ENCODE measurements at places on chromosomes 3 and 15.

DNA sequence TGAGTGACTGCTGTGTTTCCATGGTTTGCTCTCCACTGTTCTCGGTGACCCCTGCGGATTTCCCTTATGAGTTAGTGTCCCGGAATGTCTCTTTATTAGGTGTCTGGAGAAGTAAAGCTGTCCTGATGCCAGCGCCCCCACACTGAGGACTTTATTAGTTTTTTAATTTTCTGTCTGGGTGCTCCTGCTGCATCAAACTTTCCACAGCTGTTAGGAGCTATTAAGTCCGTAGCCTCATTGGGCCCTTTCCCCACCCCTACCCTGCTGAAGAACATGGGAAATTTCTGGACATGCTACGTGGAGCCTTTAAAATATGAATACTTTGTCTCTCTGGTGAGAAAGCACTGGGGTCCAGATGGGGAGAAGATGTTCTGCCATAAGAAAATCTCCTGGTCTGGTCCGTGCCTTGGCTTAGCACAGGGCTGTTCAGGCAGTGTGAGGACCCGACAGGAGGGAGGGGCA lies 161.7 kb upstream of the HES1 start:
- DNase-seq = no peak

DNA sequence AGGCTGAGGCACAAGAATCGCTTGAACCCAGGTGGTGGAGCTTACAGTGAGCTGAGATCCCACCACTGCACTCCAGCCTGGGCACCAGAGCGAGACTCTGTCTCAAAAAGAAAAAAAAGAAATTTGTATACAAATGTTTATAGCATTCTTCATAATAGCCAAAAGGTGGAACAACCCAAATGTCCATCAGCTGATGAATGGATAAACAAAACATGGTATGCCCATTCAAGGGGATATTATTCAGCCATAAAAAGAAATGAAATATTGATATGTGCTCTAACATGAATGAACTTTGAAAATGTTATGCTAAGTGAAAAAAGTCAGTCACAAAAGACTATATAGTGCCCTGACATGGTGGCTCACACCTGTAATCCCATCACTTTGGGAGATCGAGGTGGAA lies 11.4 kb downstream of the LHFPL4 start:
- no peak for DNase-seq

DNA sequence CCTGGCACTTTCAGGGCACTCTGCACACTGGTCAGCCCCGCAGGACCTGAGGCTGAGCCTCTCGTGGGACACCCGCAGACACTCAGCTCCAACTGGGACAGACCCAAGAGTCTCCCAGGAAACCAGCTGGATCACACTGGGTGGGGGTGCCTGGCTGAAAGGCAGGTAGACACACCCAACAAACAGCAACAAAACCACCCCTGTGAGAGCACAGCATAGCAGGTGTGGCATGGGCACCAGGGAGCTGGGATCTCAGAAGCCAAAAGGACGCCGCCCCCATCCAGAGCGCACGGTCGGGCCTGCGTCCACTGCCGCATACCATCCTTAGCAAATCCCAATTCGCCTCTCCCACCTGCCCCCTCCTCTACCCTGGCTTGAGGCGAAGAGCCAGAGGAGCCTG lies 154.2 kb upstream of the LINGO1 start:
- no peak for DNase-seq

DNA sequence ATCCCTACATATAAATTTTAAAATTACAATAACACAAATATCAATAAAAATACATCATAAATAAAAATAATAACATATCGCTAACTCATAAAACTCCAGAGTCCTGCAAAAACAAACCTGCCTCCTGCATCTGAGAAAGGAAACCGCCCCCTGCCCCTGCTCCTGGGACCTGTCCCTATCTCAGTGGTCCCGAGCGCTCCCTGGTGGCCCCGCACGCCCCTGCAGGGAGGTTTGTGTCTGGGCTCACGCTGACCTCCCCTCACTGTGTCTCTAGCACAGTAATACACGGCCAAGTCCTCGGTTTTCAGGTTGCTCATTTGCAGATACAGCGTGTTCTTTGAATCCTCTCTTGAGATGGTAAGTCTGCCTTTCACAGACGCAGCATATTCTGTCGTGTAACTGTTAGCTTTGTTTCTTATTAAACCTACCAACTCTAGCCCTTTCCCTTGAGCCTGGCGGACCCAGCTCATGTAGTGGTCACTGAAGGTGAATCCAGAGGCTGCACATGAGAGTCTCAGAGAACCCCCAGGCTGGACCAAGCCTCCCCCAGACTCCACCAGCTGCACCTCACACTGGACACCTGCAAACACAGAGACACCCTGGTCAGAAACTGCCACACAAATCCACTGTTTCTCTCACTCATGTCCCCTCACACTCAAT lies 554.1 kb downstream of the GOLGA6L6 start:
- no peak for DNase-seq

DNA sequence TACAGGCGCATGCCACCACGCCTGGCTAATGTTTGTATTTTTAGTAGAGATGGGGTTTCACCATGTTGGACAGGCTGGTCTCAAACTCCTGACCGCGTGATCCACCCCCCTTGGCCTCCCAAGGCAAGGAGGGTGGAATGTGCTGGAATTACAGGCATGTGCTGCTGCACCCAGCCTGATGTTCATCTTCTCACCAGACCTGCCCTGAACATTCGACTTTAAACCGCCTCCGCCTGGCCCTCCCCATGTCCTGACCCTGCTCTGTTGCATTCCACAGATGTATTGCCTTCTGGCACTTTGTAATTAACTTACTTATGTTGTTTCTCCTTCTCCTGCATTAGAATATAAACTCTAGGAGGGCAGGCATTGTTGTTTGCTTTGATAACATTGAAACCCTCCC lies 102.1 kb downstream of the LINGO1 start:
- DNase-seq = no peak

- no peak for DNase-seq
Observed at GRCh38 chr3:126550488-126551051, 8.2 kb downstream of the C3orf22 start.

GRCh38 chr15:70120958-70121623 lies 23.4 kb upstream of the TLE3 start:
- DNase-seq = no peak

DNA sequence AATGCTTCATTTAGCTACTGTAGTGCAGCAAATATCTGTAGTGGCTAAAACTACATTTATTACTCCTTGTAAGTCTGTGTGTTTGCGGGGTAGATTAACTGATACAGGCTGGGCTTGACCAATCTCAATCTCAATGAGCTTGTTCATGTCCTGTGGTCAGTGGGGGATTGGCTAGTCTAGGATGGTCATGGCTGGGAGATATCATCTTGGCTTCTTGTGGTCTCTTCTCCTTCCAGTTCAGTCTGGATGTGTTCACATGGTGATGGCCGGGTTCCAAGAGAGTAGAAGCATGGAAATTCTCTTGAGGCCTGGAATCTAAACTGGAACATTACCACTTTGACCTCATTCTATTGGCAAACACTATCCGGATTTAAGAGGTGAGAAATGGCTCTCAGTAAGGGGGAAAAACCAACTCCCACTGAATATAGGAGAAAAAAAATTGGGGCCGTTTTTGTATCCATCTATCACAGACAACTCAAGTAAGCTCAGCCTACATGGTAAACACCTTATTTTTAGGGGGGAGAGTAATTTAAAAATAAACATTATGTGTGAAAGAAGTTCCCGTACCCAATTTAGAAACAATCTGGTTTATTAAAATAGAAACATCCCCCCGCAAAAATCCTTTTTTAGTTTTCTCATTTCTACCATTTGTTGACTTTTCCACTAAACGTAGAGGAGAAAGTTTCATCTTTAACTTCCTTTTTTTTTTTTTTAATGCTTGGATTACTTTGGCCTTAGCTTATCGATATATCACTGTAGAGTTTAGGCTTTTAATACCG lies 284.9 kb upstream of the TBC1D5 start:
- DNase-seq = no peak

DNA sequence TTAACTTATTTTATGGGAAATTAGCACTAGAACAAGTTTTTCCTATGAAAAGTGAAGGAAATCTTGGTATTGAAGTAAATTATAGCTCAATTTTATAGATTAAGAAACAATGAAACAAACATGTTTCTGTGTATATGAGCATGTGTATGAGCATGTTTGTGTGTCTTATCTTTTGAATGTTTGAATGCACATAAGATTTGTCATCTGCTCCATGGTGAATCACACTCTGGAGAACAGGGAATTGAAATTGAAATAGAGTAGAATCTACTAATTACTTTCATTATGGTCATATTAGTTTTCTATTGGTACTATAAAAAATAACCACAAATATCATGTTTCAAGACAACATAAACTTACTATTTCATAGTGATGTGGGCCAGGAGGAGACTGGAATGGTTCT lies 646.6 kb downstream of the OTOL1 start:
- no peak for DNase-seq

GRCh38 chr15:43648649-43649429 lies at the start of gene CATSPER2:
TSS of gene CATSPER2 (minus strand) at chr15:43648844. CDS start at chr15:43648061, 783 bp downstream.
- no peak for DNase-seq

- DNase-seq = no peak
Observed at GRCh38 chr3:183265834-183266417, 12.9 kb downstream of the B3GNT5 start.

- DNase-seq = no peak
Observed at GRCh38 chr3:186668426-186668825, 2.6 kb downstream of the HRG start.

DNA sequence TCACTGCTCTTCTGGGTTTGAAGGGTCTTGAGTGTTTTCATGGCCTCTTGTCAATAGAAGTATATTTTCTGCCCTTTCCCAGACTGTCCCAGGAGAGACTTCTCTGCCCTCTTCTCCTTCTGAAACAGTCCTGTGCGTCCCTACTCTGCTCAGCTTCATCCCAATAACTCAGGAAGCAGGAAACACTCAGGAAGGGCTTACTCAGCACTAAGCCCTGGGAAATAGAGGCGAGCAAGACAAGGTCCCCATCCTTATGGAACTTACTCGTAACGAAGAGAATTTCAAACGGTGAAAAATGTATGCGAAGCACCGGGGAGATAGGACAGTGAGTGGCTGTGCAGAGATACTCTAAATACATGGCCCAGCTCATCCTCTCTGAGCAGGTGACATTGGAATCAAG lies 52.8 kb upstream of the TFRC start:
- DNase-seq = no peak

DNA sequence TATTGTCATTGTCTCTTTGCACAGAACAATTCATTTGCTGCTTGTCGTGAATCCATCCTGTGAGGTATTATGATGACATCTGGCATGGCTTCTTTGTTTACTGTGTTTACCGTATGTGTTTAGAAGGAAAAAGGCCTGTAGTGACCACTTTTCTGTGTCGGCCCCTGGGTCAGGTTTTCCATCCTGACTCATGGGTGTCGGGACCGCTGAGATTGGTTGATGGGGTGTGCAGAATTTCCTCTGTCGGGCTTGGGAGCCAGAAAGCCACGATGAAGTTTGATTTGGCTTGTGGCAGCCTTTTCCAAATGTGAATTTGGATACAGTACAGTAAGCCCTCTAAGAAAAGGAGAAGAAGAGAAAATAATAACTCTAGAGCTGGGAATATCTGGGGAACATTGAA lies 113.5 kb downstream of the FNDC3B start:
- no peak for DNase-seq

GRCh38 chr3:69646287-69647067 lies 92.8 kb upstream of the MITF start:
- DNase-seq = no peak

DNA sequence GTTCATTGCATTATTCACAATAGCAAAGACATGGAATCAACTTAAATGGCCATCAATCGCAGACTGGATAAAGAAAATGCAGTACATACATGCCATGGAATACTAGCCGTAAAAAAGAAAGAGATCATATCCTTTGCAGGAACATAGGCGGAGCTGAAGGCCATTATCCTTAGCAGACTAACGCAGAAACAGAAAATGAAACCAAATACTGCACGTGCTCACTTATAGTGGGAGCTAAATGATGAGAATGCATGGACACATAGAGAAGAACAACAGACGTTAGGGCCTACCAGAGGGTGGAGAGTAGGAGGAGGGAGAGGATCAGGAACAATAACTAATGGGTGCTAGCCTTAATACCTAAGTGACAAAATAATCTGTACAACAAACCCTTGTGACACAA lies 57.9 kb downstream of the RASA2 start:
- no peak for DNase-seq

GRCh38 chr15:60096157-60096556 lies 92.0 kb downstream of the FOXB1 start:
- no peak for DNase-seq

GRCh38 chr15:79978655-79979514 lies 7.9 kb upstream of the BCL2A1 start:
- DNase-seq = no peak

- DNase-seq = no peak
Observed at GRCh38 chr3:49454458-49454857, 15.6 kb upstream of the DAG1 start.

DNA sequence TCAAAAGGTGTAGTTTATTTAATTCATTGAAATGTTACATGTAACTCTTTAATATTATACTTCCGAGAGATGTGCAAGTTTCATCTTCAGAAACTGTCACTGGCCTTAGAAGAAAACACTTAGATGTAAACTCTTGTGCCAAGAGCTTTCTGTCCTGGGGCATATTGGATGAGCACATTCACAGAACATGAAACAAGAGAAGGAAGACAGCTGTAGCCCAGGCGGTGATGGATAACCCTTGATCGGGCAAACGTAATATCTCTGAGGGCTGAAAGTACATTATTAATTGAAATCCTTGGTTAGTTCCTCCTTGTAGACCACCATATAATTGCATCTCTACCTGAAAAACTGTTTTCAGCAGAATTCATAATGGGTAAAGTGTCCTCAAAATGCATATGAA lies 67.4 kb downstream of the MECOM start:
- no peak for DNase-seq

All from nephron progenitor cell (in vitro differentiated cells).